NB4 (cell line): ENCODE measurements at places on chromosomes 16 and 17.

- no peak for DNase-seq
Observed at GRCh38 chr16:25625620-25626019, 66.1 kb upstream of the HS3ST4 start.

DNA sequence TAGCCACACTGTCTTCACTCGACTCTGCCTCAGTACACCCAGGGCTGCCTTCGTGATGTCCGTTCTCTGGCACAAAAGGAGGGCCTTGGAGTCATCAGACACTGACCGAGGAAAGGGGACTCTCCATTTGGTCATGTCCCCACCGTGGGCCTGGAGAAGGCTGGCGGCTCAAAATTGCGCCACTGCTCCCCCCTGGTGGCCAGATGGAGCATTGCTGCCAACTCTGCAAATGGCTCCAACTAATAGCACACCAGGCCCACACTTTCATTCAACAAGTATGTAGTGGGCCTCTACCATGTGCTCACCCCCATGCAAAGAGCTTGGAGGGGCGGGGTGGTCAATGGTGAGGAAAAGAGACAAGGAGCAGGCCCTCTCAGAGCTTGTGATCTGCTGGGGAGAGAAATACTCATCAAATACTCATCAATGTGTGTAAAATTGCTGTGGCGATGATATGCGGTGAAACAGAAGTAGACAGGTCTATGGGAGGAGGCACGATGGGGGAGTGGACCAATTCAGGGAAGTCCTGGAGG is 5.2 kb upstream of the GRIN2C start:
- peak; percentile 77 for DNase-seq

DNA sequence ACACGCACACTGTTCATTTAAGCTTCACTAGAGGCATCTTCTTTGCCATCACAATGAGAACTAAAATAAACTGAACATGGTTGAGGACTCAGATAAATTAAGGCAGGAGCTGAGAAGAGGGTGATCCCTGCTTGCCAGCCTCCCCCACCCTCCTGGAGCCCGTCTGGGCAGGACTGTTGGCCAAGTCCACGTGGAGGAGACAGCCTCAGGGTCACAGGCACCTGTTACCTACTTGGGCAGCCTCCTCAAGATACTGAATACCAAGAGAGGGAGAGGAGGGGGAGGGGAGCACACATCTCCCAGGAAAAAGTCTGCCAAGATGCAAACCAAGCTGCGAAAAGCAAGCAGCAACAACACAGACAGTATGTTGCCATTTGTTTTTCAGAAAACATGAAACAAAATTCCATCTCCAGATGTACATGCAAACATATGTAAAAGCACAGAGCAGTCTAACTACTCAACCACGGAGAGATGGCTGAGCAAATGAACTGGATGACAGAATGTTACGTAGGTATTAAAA is 67.4 kb downstream of the SLC39A11 start:
- DNase-seq, result no peak

- no peak for DNase-seq
Observed at GRCh38 chr17:51803161-51803560, 355.4 kb downstream of the CA10 start.
